ENCODE measurements at places on chromosomes 4 and X. TPM values are rescaled to one million over a fixed set of nuclear protein-coding genes. Genes with fewer than 3 reads are reported as not detected.

The INTU gene
- total RNA-seq, result 2.8 TPM

The ADH1B gene
- total RNA-seq, result not detected

The FGG gene
- total RNA-seq, result not detected

The OTUD5 gene
- 26.0 TPM for total RNA-seq

The SULT1B1 gene
- 2.1 TPM for total RNA-seq

The TMEM31 gene
- total RNA-seq, result 0.09 TPM

The USP17L15 gene
- total RNA-seq, result not detected

The DUX4 gene
- total RNA-seq, result not detected

The PNMA3 gene
- total RNA-seq, result not detected

The GPC3 gene
- total RNA-seq, result not detected

The P2RY10 gene
- total RNA-seq, result not detected

The ESX1 gene
- 0.17 TPM for total RNA-seq

The YTHDC1 gene
- total RNA-seq, result 42.8 TPM

The CD38 gene
- total RNA-seq, result 10.9 TPM

The DCAF4L1 gene
- 0.17 TPM for total RNA-seq

The VSIG1 gene
- total RNA-seq, result 0.09 TPM

The EGF gene
- 0.33 TPM for total RNA-seq

The LIMCH1 gene
- total RNA-seq, result 29.8 TPM

The TFE3 gene
- 9.2 TPM for total RNA-seq

The IBSP gene
- not detected for total RNA-seq
